NCI-H1417 (cell line): ENCODE measurements at places on chromosomes 4 and X.

DNA sequence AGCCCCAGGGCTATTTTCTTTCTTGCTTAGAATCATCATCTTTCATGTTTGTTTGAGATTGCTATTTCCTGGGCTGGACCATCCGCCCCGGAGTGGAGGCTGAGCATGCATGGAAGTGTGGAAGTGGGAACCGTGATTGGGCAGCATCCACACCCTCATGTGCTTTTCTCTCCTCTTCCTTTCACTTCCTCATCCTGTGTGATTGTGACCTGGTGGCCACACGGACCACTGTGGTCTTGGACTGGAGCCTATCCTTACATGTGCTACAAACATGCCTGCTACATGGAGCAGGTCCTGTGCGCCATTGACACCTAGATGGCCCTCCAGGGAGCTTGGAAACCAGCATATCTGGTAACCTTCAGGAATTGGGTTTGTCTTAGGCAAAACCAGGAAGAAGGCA is 175.9 kb upstream of the LCORL start:
- DNase-seq = no peak

- no peak for DNase-seq
Observed at GRCh38 chr4:147842573-147842972, 110.7 kb downstream of the ARHGAP10 start.

GRCh38 chr4:24126776-24127175 is 236.9 kb upstream of the PPARGC1A start:
- DNase-seq = no peak

- no peak for DNase-seq
Observed at GRCh38 chrX:40418813-40419195, 162.0 kb upstream of the ATP6AP2 start.

DNA sequence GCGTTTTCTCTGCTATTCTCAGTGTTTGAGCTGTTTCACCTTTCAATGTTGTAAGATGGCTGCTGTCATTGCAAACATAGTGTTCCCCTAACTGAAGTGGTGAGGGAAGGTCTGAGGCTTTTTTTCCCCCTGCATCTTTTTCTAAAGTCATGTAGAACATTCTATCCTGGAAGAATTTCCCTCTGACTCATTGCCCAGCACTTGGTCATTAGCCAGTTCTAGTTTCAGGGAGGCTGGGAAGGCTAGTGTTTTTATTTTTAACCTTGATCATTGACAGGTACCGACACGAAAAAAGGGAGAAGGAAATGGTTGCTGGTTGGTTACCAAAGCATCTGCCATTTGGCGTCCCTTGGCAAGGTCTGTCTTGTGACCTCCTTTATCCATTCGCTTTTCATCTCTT is 6.6 kb downstream of the LANCL3 start:
- no peak for DNase-seq

GRCh38 chrX:103360092-103360491 is 3.8 kb downstream of the TCEAL9 start:
- no peak for DNase-seq

GRCh38 chr4:76441881-76442280 is 6.9 kb downstream of the SHROOM3 start:
- no peak for DNase-seq

- no peak for DNase-seq
Observed at GRCh38 chr4:143643399-143643798, 57.1 kb downstream of the FREM3 start.

- DNase-seq = no peak
Observed at GRCh38 chr4:43089730-43090129, 197.2 kb downstream of the GRXCR1 start.

DNA sequence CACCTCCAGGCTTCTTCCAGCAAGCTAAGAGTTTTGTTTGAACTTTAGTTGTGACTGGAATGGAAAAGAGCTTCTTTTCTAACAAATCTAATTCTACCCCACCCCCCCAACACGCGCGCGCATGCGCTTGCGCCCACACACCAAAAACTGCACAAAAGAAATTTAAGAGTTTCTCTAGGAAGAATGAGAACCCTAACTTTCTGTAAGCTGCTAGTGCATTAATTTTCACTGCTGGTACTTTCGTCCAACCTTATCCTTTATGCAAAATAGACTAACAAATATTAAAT is 9.0 kb upstream of the INTU start:
- DNase-seq = no peak

- DNase-seq = no peak
Observed at GRCh38 chr4:160450876-160451275, 1348.0 kb downstream of the RAPGEF2 start.

DNA sequence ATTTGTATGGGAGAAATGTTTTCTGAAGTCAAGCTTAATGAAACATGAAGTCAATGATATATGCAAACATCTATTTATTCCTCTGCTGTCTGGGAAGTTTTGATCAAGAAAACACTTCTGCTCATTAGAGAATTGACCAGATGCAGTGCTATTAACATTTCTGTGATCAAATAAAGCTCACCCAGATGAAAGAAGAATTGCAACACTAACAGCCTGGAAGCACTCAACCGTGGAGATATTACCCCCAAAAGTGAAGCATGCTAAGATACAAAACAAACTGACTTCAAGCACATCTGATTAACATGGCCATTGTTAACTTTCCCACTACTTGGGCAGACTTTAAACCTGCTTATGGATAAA is 73.7 kb upstream of the GUCY1A1 start:
- DNase-seq = no peak

DNA sequence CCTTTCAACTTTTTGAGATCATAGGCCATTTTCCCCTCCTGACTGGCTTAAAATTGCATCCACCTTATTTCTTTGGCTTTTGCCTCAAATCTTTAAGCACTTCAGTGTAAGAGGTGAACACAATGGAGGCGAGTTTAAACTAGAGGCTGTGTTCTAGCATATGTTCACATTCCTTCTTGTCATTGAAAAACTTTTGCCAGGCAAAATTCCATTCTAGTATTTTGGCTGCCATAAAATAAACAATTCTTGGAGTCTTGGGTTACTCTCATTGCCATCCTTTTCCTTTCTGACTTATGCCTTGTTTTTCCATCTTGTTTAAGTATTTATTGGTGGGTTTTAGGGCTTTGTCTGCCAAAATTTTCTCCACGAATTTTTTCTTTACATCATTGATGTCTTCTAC is 137.3 kb upstream of the ANXA10 start:
- DNase-seq = no peak

- DNase-seq = no peak
Observed at GRCh38 chr4:144402176-144402575, 243.8 kb upstream of the HHIP start.

DNA sequence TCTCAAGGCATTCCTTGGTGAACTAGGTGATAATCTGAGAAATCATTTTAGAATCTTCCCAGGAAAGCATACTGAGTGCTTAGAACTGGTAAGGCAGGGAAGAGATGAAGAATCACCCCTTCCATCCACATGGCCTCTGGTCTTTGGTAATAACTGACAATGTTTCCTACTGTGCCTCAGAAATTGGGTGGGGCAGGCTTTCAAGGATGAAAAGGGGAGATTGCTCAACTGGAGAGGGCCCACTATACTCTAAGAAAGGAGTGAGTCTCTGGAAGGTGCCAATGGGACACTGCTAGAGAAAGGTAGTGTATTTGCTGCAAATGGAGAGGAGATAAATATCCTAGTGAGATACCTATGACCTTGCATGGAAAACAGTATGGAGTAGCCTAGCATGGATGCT is 135.0 kb upstream of the SCML1 start:
- no peak for DNase-seq

- DNase-seq = no peak
Observed at GRCh38 chrX:122119361-122119760, 1064.7 kb upstream of the GRIA3 start.

DNA sequence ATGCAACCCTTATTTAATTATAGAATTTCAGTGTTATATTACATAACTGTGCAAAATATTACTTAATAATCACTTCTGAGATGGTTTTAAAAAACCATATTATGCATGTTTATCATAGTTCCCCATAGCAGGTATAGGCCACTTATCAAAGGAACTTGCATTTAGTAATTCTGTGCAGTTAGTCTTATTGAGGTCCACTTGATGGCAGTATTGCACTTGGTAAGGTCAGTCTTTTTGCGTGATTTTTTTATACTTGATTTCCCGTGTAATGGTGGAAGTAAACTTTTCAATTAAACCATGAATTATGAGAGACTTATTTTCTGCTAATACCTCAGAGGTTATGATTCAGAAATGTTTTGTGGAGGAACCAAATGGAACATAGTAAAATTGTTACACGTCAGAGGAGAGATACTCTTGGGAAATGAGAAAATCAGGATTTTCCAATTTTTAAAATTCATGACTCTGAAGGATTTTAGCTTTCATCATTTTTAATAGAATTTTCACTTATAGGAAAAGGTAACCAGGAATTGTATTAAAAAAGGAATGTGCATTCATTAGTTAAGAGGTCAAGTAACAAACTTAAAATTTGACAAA is 230.0 kb downstream of the CCSER1 start:
- DNase-seq = no peak

- DNase-seq = no peak
Observed at GRCh38 chr4:159297091-159297490, 194.2 kb downstream of the RAPGEF2 start.

DNA sequence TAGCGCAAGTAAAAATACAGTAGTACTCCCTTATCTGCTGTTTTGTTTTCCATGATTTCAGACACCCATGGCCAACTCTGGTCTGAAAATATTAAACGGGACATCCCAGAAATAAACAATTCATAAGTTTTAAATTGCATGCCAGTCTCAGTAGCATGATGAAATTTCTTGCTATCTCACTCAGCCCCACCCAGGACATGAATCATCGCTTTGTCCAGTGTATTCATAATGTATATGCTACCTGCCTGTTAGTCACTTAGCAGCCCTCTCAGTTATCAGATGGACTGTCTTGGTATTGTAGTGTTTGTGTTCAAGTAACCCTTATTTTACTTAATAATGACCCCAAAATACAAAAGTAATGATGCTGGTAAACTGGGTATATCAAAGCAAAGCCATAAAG is 158.2 kb upstream of the DDIT4L start:
- no peak for DNase-seq
